Liver (tissue), 10 donors: ENCODE measurements at places on chromosomes 4 and X.
A peak's percentile ranks its signal among the peaks of the same experiment; 100 is the strongest.

GRCh38 chrX:92230628-92231027, 451.5 kb downstream of the PCDH11X start:
- no peaks in the 10 kb centered on the region for H3K36me3 ChIP-seq
- no peak for DNase-seq
- no peak overlapping the region for H3K27ac ChIP-seq
- H3K27me3 ChIP-seq = no peaks in the 10 kb centered on the region

DNA sequence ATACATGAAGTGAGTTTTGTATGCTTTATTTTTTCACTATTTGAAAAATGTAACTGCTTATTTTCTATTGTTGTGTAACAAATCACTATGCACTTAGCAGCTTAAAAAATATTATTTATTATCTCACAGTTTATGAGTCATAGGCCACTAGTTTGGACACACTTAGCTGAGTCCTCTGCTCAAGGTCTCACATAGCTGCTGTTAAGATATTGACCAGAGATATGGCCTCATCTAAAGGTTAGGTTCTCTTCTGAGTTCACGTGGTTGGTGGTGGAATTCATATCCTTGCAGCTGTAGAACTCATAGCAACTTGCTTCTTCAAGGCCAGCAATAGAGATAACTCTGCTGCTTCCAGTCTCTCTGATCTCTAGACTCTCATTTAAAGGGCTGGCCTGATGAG, 534.4 kb downstream of the SPRY1 start:
- no peaks in the 10 kb centered on the region for H3K36me3 ChIP-seq
- no peak overlapping the region for H3K27ac ChIP-seq
- H3K27me3 ChIP-seq = no peaks in the 10 kb centered on the region
- no peak for DNase-seq

DNA sequence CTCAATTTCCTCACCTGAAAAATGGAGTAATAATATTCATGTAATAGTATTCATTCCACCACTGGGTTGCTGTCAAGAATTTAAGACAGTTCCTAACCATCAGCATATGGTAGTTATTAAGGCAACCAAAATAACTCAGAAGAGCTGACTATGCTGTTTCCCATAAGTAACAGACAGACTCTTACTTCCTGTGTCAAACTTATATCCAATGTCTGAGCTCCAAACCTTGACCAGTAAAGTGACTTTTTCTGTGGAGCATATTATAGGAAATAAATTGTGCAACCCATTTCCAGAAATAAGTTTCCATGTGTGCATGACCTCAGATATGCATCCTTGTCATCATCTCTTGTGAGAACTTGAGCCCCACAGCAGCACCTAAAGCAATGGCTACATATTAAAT, 78.8 kb downstream of the HADH start:
- no peaks in the 10 kb centered on the region for H3K36me3 ChIP-seq
- no peak overlapping the region for H3K27ac ChIP-seq
- no peak for DNase-seq
- H3K4me3 ChIP-seq = no peak overlapping the region
- no peaks in the 10 kb centered on the region for H3K27me3 ChIP-seq
- no peaks in the 10 kb centered on the region for H3K4me1 ChIP-seq

DNA sequence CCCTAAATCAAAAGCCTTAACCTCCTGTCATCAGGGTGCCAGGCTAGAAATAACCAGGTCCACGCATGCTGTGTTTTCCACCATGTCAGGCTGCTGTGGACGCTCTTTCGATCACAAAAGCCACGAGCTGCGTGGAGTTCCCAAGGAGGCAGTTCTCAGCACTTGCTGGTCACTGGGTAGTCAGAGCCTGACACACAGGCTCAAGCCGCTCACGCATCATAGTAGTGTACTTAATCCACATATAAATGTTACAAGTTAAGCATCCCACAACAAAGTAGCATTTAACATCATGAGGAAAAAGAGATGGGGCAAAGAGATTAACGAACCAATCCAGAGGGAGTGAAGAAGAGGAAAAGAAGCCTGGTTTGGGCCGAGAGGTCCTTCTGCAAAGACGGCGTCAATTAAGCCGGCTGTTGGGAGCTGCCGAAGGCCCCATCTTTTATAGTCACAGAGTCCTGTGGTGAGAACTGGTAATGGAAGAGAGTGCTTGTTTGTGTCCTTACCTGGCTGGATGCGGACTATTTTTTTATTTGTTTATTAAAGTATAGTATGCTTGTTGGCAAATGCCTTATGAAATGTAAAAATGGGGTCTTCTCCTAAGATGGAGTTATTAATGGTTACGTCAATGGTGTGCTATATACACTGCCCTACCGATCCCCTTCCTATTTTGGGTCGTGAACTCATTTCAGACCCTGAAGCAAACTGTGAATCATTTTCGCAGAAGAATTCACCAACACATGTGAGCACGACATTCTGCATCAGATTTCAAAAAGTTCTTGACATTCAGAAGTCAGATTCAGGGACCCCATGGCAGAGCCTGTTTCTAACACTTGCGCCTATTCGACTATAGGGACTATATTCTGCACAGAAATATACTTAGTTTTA, 675 bp downstream of the PRIMPOL start:
- DNase-seq = no peak
- H3K4me3 ChIP-seq = peak overlapping the region; percentile 93
- H3K27me3 ChIP-seq = no peaks in the 10 kb centered on the region
- H3K36me3 ChIP-seq = no peaks in the 10 kb centered on the region
- peaks cover 43% of the 10 kb centered on the region for H3K4me1 ChIP-seq

DNA sequence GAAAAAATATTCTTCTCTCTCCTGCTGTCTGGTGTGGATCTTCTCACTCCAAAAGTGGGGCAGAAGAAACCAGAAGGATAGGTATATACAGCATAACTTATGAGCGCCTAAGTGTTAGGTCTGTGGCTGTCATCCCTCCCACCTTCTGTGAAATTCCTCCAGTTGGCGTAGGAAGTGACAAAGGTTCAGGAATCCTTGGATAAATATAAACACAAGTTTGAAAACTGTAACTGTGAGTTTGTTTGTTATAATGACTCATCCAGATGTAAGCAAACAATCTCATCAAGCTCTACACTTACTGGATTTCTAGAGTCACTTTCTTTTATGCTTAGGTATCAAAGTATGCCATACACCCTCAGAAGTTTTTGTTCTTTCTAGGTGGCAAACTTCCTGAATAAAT, 405.2 kb downstream of the FAT4 start:
- H3K36me3 ChIP-seq = no peaks in the 10 kb centered on the region
- no peak overlapping the region for H3K4me3 ChIP-seq
- DNase-seq = no peak
- no peak overlapping the region for H3K27ac ChIP-seq
- no peaks in the 10 kb centered on the region for H3K4me1 ChIP-seq

- no peak overlapping the region for H3K4me3 ChIP-seq
- no peak overlapping the region for H3K27ac ChIP-seq
- H3K4me1 ChIP-seq = no peaks in the 10 kb centered on the region
- H3K36me3 ChIP-seq = no peaks in the 10 kb centered on the region
- DNase-seq = no peak
Observed at GRCh38 chr4:131316086-131316485, 1833.0 kb upstream of the PCDH10 start.

GRCh38 chrX:18757956-18758932, 50.8 kb downstream of the PPEF1 start:
- no peaks in the 10 kb centered on the region for H3K36me3 ChIP-seq
- no peak overlapping the region for H3K27ac ChIP-seq
- H3K4me1 ChIP-seq = no peaks in the 10 kb centered on the region
- no peak for DNase-seq
- no peaks in the 10 kb centered on the region for H3K27me3 ChIP-seq

DNA sequence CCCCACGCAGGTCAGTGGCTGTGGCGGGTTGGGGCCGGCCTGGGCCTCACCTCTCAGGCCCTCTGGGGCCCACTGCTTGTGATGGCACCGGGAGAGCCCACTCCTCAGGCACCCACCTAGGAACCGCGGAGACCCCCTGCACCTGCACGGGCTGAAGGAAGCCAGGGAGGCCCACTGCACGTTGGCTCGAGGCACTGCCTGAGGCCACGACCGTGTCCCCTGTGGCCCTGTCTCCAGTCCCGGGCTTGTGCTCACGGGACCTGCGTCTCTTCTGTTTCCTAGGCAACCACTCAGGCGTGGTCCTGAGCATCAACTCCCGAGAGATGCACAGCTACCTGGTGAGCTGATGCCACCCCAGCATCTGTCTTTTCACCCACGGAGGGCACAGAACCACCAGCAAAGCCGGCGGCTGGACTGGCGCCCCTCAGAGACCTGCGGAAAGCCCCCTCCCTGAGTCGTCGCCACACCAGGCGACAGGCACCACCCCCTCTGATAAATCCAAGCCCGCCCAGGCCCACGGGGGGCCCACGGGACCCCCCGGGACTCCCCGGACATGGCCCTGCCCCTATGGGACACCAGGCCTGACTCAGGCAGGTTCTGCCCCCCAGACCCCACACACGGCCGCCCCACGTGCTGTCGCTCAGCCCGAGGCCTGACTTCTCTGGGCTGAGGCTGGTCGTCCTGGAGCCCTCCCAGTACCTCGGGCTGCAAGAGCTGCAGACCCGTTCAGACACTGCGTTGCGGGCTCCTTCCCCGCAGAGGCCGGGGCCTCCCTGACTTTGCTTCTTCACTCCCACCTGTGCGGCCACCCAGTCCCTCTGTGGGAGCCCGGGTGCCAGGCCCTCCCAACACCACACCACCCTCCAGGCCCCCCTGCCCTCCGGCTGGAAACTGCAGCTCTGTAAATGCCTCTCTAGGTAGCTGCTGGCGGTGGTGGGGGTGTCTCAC, 199.5 kb downstream of the AFAP1 start:
- no peak overlapping the region for H3K4me3 ChIP-seq
- no peaks in the 10 kb centered on the region for H3K27me3 ChIP-seq
- no peaks in the 10 kb centered on the region for H3K4me1 ChIP-seq
- H3K36me3 ChIP-seq = no peaks in the 10 kb centered on the region
- no peak overlapping the region for H3K27ac ChIP-seq
- DNase-seq = no peak

DNA sequence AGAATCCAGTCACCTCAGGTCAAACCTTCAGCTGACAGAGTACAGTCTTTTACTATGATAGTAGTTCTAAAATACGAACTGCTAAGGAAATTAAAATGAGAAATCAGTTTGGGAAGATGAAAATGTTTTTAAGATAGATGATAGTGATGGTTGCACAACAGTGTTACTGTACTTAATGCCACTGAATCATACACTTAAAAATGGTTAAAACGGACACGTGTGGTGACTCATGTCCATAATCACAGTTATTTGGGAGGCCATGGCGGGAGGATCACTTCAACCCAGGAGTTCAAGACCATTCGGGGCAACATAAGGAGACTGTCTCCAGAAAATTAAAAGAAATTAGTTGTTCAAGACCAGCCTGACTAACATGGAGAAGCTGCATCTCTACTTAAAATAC, 41.4 kb downstream of the ABHD18 start:
- no peaks in the 10 kb centered on the region for H3K27me3 ChIP-seq
- no peaks in the 10 kb centered on the region for H3K4me1 ChIP-seq
- no peak overlapping the region for H3K4me3 ChIP-seq
- H3K27ac ChIP-seq = no peak overlapping the region
- no peaks in the 10 kb centered on the region for H3K36me3 ChIP-seq
- DNase-seq = no peak

GRCh38 chr4:158995965-158996364, 106.9 kb upstream of the RAPGEF2 start:
- H3K4me3 ChIP-seq = no peak overlapping the region
- no peaks in the 10 kb centered on the region for H3K36me3 ChIP-seq
- peaks cover 6% of the 10 kb centered on the region for H3K4me1 ChIP-seq
- no peaks in the 10 kb centered on the region for H3K27me3 ChIP-seq

- H3K27ac ChIP-seq = no peak overlapping the region
- H3K27me3 ChIP-seq = peaks cover 3% of the 10 kb centered on the region
- no peaks in the 10 kb centered on the region for H3K36me3 ChIP-seq
- no peak for DNase-seq
Observed at GRCh38 chrX:111265486-111265885, 4.8 kb downstream of the CAPN6 start.

GRCh38 chrX:135295944-135296305, 13.4 kb upstream of the ETDC start:
- DNase-seq = no peak
- H3K36me3 ChIP-seq = peaks cover 5% of the 10 kb centered on the region
- no peaks in the 10 kb centered on the region for H3K4me1 ChIP-seq
- H3K4me3 ChIP-seq = peak overlapping the region; percentile 26
- no peak overlapping the region for H3K27ac ChIP-seq
- H3K27me3 ChIP-seq = no peaks in the 10 kb centered on the region

- DNase-seq = no peak
- no peak overlapping the region for H3K27ac ChIP-seq
- no peaks in the 10 kb centered on the region for H3K27me3 ChIP-seq
- H3K4me3 ChIP-seq = no peak overlapping the region
Observed at GRCh38 chr4:161767116-161767515, 396.7 kb downstream of the FSTL5 start.

DNA sequence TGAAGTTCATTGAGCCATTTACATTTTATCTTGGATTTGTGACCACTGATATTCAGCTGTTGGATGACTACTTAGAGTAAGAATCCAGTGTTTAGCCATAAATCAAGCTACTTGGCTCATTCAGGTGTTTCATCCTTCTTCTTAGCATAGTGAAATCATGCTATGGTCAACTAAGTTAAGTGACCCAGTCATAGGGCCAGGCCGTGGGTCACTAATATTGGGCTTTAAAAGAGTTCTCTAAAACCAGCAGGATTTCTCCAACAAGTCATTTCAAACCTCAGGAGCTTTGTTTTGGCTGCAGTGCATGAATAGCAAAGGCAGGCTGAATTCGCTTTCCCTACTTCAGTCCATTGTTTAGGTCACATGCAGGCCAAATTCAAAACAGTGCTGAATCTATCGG, 181.0 kb downstream of the MAML3 start:
- no peaks in the 10 kb centered on the region for H3K36me3 ChIP-seq
- H3K4me1 ChIP-seq = peaks cover 10% of the 10 kb centered on the region
- H3K27me3 ChIP-seq = no peaks in the 10 kb centered on the region
- DNase-seq = no peak
- H3K27ac ChIP-seq = no peak overlapping the region

DNA sequence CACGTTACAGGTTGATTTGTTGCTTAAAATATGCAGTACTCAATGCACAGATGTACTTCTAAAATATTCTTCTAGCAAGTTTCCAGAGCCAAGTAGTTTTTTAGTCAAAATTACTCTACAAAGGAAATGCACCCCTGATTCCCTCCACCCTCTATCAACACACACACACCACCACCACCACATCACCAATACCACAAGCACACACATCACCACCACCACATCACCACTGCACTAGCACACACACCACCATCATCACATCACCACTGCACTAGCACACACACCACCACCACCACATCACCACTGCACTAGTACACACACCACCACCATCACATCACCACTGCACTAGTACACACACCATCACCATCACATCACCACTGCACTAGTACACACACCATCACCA, 105.2 kb upstream of the FRG1 start:
- H3K4me3 ChIP-seq = no peak overlapping the region
- H3K36me3 ChIP-seq = no peaks in the 10 kb centered on the region
- H3K27me3 ChIP-seq = no peaks in the 10 kb centered on the region
- H3K27ac ChIP-seq = no peak overlapping the region
- no peaks in the 10 kb centered on the region for H3K4me1 ChIP-seq
